ENCODE measurements at places on chromosomes 7 and 10. TPM values are rescaled to one million over a fixed set of nuclear protein-coding genes. Genes with fewer than 3 reads are reported as not detected.

The SEC31B gene
- total RNA-seq: 3.9 TPM

GRCh38 chr7:16260236-16260728 lies 161.1 kb downstream of the CRPPA start:
- no peaks in the 10 kb centered on the region for H3K27me3 ChIP-seq
- no peaks in the 10 kb centered on the region for H3K4me1 ChIP-seq
- no peak overlapping the region for H3K27ac ChIP-seq
- no peaks in the 10 kb centered on the region for H3K36me3 ChIP-seq
- DNase-seq: no peak

DNA sequence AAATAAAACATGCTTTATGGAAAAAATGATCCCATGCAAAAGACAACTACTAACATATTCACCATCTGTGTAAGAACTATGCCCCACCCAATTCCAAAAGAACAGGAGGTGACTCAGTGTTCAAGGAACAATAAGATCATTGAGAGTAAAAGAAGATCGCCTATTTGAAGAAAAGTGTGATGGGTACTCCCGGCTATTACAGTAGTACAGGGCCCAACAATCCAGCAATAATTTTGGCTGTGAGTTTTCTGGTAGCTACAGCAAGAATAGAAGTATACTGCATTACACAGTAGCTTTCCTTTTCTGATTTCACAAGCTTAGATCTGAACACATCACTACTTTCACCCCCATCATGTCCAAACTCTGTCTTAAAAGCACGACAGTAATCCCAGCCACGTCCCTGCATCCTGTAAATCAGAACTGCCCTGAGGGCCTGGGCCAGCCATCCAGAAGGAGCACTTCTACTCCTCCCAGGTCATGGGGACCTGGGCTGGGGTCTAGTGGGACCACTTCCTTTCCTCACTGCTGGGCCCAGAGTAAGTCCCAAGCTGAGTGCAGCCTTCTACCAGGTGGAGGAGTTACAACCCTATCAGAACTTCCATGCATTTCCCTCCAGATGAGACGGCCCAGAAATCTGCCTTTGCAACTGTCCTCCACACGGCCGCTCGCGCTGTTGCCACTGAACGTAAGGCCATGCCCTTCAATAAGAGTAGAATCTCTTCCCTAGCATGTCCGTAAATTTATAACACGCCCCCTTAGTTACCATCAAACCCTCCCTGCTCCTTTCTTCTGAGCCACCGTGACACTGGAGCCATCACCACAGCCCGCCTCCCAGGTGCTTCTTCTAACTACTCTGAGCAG lies 7.9 kb downstream of the ESYT2 start:
- no peak overlapping the region for H3K4me3 ChIP-seq
- H3K27ac ChIP-seq: peak overlapping the region; percentile 95
- DNase-seq: no peak
- H3K27me3 ChIP-seq: no peaks in the 10 kb centered on the region
- peaks cover 2% of the 10 kb centered on the region for H3K36me3 ChIP-seq

- H3K36me3 ChIP-seq: peaks cover 61% of the 10 kb centered on the region
- H3K27ac ChIP-seq: no peak overlapping the region
- no peak for DNase-seq
- H3K4me3 ChIP-seq: no peak overlapping the region
- no peaks in the 10 kb centered on the region for H3K4me1 ChIP-seq
Observed at GRCh38 chr7:128398841-128399135, 11.0 kb downstream of the IMPDH1 start.

The SAMD9L gene
- 6.9 TPM for total RNA-seq

The CNNM1 gene
- total RNA-seq: 1.2 TPM

GRCh38 chr7:155868955-155869783 lies 56.9 kb upstream of the SHH start:
- no peaks in the 10 kb centered on the region for H3K4me1 ChIP-seq
- H3K4me3 ChIP-seq: no peak overlapping the region
- peak; percentile 11 for DNase-seq
- H3K27me3 ChIP-seq: no peaks in the 10 kb centered on the region
- no peak overlapping the region for H3K27ac ChIP-seq
- H3K36me3 ChIP-seq: no peaks in the 10 kb centered on the region

DNA sequence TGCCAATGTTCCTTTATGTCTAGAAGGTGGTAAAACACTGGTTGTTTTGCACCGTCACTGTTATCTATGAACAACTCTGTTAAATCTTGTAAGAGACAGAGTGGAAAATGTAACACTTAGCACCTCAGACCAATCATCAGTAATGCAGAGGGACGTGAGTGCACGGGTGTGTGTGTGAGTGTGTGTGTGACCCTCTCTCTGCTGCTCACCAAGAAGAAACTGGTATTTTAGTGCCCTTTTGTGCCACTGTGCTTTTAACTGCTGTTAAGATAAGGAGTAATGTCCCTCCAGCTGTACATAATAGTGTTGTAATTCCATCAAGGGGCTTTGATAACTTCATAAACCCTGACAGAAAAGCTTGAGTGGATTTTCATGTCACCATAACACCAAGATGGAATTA lies 130.1 kb downstream of the CREB5 start:
- H3K27me3 ChIP-seq: no peaks in the 10 kb centered on the region
- no peaks in the 10 kb centered on the region for H3K36me3 ChIP-seq
- no peak overlapping the region for H3K4me3 ChIP-seq
- DNase-seq: no peak
- H3K27ac ChIP-seq: no peak overlapping the region

Data from sigmoid colon (tissue), 7 donors.